ENCODE measurements at places on chromosomes 12 and 14.

GRCh38 chr12:75974323-75975187 lies 57.0 kb downstream of the PHLDA1 start:
- no peak for DNase-seq

DNA sequence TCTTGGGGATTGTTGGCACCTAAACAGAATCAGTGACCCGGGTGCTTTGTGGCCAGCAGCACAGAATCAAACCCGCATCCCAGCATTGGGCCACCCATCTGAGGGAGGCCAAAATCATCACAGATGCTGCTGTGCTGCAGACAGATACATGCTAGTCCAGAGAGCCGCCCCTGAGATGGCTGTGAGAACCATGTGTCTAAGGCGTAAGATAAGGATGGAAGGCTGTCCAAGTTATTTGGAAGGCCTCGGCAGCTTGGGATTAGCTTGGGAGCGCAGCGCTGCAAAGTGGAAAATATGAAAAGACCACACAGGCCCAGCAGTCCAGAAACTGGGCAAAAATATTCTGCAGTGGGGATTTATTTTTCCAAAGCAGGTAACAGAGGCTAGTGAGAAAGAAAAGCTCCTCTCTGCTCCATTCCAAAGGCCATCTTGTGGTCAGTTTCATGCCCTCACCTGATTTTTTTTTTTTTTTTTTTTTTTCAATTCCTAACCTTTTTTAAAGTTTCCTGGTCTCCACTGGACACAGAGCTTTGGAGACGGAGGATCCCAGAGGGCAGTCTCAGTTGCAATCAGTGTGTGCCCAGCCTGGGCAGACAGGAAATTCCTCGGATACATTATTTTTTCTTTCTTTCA lies 178.9 kb upstream of the BCL2L14 start:
- no peak for DNase-seq

- no peak for DNase-seq
Measured at GRCh38 chr14:82422230-82422629, 888.6 kb upstream of the SEL1L start.

DNA sequence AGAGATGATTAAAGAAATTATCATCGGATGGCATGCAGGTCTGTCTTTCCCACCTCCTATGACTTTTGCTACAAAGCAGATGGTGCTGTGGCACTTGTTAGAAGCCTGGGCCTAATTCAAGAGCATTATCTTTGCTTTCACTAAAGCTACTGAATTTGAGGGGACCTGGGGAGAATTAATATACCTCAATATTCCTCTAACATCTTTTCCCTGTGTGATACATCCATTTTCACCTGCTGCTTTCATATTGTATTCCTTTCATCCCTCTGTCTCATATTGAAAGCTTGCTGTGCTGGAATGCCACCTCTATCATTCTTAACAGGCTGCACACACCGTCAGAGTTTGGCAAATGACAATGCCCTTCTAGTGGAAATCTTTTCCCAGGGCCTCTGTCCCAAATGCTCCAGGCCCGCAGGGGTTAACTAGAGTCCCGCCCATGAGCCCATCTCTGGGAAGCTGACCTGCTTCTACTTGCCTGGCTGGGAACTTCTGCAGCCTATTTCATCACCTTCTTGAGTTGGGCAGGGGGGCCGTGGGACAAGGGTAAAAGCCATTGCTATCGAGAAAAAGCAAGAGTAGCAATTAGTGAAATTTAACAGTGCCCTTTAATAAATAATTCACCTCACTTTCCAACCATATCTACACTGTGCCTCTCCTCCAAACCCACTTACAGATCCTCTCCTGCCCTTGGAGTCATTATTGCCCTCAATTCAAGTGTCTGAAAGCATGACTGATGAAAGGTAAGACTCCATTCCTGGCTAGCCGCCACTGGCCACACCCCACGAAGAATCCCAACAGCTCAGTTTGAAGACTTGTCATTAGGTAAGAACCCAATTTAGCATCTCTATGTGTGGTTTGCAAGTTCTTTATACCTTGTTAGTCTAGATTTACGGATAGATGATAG lies 126.7 kb upstream of the BTG1 start:
- DNase-seq = no peak

DNA sequence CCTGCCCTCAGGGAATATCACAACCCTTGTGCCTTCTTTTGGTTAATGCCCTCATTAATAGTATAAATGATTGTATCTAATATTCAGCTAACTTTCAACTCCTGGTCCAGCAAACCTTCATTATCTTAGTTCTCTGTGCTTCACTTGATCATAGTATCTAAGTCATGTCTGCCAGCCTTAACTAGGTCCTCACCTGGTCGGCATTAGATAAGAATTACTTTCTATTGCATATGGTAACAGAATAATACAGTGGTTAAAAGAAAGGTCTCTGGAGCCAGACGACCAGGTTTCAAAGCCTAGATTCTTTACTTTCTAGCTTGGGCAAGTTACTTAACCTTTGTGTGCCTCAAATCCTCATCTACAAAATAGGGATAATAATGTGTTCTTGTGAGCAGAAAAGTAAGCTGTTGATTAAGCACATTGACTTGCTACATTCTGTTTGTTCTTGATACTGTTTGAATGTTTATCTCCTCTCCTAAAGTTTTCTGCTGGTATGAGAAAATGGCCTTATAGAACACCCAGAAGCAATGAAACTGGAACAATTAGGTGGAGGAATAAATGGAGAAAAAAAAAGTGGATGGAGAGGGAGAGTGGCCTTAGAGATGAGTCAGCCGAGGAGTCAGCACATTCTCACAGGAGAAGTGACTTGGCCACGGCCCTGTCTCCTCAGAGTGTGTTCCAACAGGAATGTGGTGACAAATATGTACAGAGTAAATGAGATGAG lies 176.1 kb downstream of the SLC25A21 start:
- no peak for DNase-seq

Data from Karpas-422 (cell line).